ENCODE measurements at places on chromosomes 11 and 22. TPM values are rescaled to one million over a fixed set of nuclear protein-coding genes. Genes with fewer than 3 reads are reported as not detected.

DNA sequence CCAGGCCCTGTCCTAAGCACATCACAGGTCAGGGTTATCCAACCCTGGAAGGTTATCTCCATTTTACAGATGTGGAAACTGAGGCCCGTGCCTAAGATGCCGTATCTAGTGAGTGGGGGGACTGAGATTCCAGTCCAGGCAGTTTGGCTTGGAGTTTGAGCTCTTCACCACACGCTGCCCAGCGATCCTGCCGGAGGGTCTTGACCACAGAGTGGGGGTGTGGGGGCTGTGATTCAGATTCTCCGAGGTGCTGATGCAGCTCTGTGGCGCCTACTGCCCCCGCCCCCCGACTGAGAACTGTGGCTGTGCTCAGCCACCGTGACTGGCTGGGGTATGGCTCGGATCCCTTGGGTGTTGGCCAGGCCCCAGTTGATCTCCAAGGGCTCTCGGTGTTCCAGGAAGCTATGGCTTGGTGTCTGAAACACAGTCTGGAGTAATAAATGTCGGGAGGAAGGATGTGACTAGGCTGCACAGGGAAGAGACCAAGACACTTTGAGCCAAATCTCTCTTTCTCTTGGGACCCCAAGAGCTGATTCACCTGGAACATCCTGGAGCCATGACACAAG lies 60.6 kb upstream of the RASD2 start:
- H3K4me3 ChIP-seq = no peak overlapping the region
- no peaks in the 10 kb centered on the region for H3K36me3 ChIP-seq
- no peak overlapping the region for H3K27ac ChIP-seq
- peaks cover 20% of the 10 kb centered on the region for H3K4me1 ChIP-seq

Gene FGF4
- total RNA-seq = not detected

GRCh38 chr11:126915430-126915829 lies 85.1 kb downstream of the KIRREL3 start:
- no peaks in the 10 kb centered on the region for H3K36me3 ChIP-seq
- H3K4me3 ChIP-seq = no peak overlapping the region
- no peaks in the 10 kb centered on the region for H3K27me3 ChIP-seq
- no peak overlapping the region for H3K27ac ChIP-seq
- no peak for DNase-seq

- no peaks in the 10 kb centered on the region for H3K4me1 ChIP-seq
- no peaks in the 10 kb centered on the region for H3K27me3 ChIP-seq
- no peak overlapping the region for H3K27ac ChIP-seq
- no peak for DNase-seq
These were observed 314.5 kb upstream of the ANO3 start for GRCh38 chr11:26017322-26017860.

Gene SLC22A25
- not detected for total RNA-seq

DNA sequence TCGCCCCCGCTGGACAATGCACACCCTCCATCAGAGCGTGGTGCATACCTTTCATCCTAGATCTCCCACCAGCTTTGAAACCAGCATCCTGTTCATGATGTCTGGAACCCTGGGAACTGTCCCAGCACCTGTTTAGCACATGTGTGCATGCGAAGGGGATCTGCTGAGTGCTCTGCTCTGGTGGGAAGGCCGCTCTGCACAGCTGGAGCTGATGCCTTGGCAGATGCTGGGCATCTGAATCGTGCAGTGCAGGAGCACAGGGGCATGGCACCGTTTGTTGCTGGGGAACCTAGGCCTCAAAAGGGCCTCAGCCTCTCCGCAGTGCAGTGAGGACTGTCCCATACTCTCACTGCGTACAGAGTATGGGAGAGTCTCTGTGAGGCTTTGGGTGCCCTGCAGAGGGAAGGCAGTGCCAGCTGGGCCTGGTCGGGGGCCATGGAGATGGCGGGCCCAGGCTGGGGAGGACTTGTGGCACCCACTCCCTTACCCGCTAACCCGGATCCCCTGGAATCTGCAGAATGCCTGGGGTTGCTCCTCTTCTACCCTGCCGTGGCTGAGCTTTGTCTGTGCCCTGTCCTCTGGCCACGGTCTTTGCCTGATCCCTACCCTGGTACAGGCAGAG lies 72.9 kb upstream of the ATXN10 start:
- no peak for DNase-seq
- H3K27me3 ChIP-seq = no peaks in the 10 kb centered on the region
- H3K4me1 ChIP-seq = peaks cover 9% of the 10 kb centered on the region
- no peak overlapping the region for H3K4me3 ChIP-seq
- H3K36me3 ChIP-seq = no peaks in the 10 kb centered on the region

GRCh38 chr11:20310596-20311394 lies 52.7 kb upstream of the HTATIP2 start:
- H3K27me3 ChIP-seq = peaks cover 13% of the 10 kb centered on the region
- H3K4me1 ChIP-seq = no peaks in the 10 kb centered on the region
- DNase-seq = no peak
- no peak overlapping the region for H3K27ac ChIP-seq
- H3K4me3 ChIP-seq = no peak overlapping the region
- H3K36me3 ChIP-seq = no peaks in the 10 kb centered on the region

GRCh38 chr11:47225552-47226400 lies 11.0 kb downstream of the DDB2 start:
- no peak overlapping the region for H3K27ac ChIP-seq
- no peak overlapping the region for H3K4me3 ChIP-seq
- H3K4me1 ChIP-seq = no peaks in the 10 kb centered on the region

Gene OR51B5
- 120 TPM for total RNA-seq

Gene SHANK3
- total RNA-seq = 0.13 TPM

- no peaks in the 10 kb centered on the region for H3K4me1 ChIP-seq
- H3K36me3 ChIP-seq = peaks cover 72% of the 10 kb centered on the region
- no peaks in the 10 kb centered on the region for H3K27me3 ChIP-seq
- no peak overlapping the region for H3K27ac ChIP-seq
- no peak for DNase-seq
- no peak overlapping the region for H3K4me3 ChIP-seq
These were observed 61.2 kb upstream of the SUSD2 start for GRCh38 chr22:24120044-24120443.

- H3K36me3 ChIP-seq = peaks cover 28% of the 10 kb centered on the region
- peak overlapping the region; percentile 99 for H3K27ac ChIP-seq
- no peak for DNase-seq
These were observed 741 bp upstream of the TALDO1 start for GRCh38 chr11:746289-747157.

DNA sequence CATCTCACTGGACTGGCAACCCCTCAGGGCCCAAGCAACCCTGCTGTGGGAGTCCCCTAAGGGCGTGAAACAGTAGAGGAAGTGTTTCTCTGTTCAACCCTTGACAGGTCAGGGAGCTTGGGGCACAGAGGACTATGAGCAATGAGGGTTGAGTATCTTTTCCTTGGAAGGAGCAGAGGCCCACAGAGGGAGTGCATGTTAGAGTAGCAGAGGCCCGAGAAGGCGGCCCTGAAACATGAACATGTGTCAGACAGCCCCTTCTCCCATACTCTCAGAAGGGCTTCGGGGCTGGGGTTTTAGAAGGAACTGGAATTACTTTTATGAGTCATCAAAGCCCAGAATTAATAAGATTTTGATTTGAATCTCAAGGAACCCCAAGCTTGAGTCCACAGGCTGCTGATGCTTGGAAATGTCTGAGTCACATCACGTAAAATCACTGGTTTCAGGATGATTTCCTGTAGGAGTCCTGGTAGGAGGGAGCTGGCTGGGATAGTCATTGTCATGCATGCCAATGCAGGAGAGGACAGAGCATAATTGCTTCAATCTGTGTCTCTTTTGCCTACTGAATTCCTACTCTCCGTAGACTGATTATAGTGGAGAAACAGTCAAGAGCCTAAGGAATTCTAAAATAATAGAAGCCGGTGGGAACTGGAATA lies 22.6 kb downstream of the C11orf71 start:
- H3K27me3 ChIP-seq = peaks cover 25% of the 10 kb centered on the region
- H3K36me3 ChIP-seq = no peaks in the 10 kb centered on the region
- H3K27ac ChIP-seq = no peak overlapping the region
- H3K4me3 ChIP-seq = no peak overlapping the region

DNA sequence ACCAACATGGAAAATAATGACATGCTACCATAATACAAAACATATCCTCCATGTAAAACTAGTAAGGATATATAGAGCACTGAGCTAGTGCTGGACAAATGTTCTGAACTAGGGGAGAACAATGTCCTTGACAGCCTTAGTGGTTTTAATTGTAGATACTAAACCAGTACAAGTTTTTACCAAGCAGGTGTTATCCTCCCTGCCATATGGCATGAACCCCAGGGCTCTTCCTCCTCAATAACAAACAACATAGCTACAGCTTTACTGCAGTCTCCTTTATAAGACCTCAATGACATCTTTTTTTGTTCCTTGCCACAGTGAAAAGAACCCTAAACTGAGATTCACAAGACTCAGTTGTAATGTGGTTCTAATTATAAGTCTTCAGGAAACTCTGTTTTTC lies 70.2 kb upstream of the GDPD4 start:
- no peaks in the 10 kb centered on the region for H3K27me3 ChIP-seq
- H3K4me3 ChIP-seq = no peak overlapping the region
- DNase-seq = no peak
- H3K27ac ChIP-seq = no peak overlapping the region

Gene MYBPC3
- not detected for total RNA-seq

DNA sequence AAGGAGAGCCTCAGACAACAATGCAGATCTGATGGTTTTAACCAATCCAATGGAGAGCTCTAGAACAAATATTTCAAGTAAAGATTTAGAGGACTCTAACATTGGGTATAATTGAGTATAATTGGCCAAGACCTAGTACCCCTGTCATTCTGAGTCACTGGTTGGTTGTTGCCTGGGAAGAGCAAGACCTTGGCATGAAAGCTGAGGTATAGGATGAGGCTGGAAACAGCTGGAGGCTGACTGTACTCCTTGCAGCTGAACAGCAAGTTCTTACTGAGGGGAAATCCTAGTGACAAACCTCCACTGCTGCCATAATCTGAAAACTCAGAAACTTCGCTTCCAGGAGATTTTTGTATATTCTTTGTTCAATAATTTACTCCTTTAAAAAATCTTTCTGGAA lies 54.3 kb upstream of the MUC15 start:
- no peaks in the 10 kb centered on the region for H3K36me3 ChIP-seq
- H3K27me3 ChIP-seq = no peaks in the 10 kb centered on the region
- no peak overlapping the region for H3K4me3 ChIP-seq
- H3K27ac ChIP-seq = no peak overlapping the region
- DNase-seq = no peak

Gene LRRC56
- total RNA-seq = 3.4 TPM

GRCh38 chr11:117189191-117189940 lies 9.8 kb upstream of the TAGLN start:
- H3K36me3 ChIP-seq = peaks cover 47% of the 10 kb centered on the region
- DNase-seq = no peak
- 0 out of 2 replicates have a peak, but pooled peaks cover 4% of the 10 kb centered on the region for H3K4me1 ChIP-seq

Gene OR52N4
- not detected for total RNA-seq

- peaks cover 56% of the 10 kb centered on the region for H3K4me1 ChIP-seq
- no peaks in the 10 kb centered on the region for H3K27me3 ChIP-seq
- peaks cover 35% of the 10 kb centered on the region for H3K36me3 ChIP-seq
- peak within 1 kb of the TSS; percentile 96 for H3K27ac ChIP-seq
These were observed at the start of gene SAC3D1 for GRCh38 chr11:65040847-65041622. TSS of gene SAC3D1 (plus strand) at chr11:65041210. CDS start at chr11:65041293, 83 bp downstream.

DNA sequence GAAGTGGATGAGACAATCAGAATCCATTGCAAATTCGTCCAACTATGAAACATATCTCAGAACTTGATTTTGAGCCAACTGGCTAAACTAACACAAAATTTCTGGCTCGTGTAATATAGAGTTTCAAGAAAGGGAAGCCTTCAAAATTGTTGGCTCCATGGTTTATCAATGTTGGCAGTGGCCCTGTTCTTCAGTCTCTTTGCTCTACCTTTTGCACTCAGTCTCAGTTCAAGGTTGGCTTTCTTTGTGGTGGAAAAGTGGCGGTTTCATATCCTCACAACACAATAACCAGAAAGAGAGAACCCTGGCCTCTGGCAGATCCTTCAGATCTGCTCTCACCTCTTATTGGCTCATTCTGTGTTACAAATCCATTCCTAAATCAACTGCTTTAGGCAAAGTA lies 473.8 kb upstream of the API5 start:
- no peaks in the 10 kb centered on the region for H3K36me3 ChIP-seq
- no peak for DNase-seq
- H3K4me1 ChIP-seq = no peaks in the 10 kb centered on the region
- no peaks in the 10 kb centered on the region for H3K27me3 ChIP-seq

GRCh38 chr22:37259540-37260029 lies 15.5 kb upstream of the RAC2 start:
- H3K27me3 ChIP-seq = no peaks in the 10 kb centered on the region
- DNase-seq = peak; percentile 45
- H3K27ac ChIP-seq = no peak overlapping the region
- H3K4me1 ChIP-seq = peaks cover 15% of the 10 kb centered on the region
- no peak overlapping the region for H3K4me3 ChIP-seq

Gene FGF3
- not detected for total RNA-seq

DNA sequence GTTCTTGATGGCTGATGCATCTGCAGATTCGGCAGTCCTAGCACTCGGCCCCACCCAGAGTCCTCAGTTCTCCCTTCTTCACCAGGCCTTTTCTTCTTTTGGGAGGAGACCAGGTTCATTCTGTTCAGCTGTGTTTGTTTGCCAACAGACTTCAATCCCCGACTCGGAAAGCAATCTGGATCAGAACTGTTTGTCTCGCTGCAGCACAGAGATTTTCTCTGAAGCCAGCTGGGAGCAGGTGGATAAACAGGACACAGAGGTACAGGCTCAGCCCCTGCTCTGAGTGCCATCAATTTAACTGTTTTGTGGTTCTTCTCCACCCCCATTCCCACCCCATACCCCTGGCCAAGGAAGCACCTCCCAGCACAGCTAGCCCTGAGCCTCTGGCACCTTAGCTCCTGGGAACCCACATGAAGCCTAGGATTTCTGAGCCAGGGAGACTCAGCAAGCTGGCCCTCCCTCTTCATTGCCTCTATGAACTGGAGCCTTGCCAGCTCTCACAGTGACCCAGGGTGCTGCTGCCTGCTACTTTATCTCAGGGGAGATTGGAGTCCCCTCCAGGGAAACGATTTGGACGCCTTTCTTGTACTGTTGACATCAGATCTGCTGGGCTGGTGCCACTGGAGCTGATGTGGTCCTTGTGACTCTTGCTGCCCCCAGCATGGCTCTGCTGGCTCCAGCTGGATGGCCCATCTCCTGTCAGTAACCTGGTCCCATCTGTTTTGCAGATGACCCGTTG lies 58.2 kb upstream of the HORMAD2 start:
- no peak for DNase-seq
- H3K4me1 ChIP-seq = no peaks in the 10 kb centered on the region
- no peak overlapping the region for H3K4me3 ChIP-seq
- H3K36me3 ChIP-seq = peaks cover 63% of the 10 kb centered on the region
- H3K27ac ChIP-seq = no peak overlapping the region

DNA sequence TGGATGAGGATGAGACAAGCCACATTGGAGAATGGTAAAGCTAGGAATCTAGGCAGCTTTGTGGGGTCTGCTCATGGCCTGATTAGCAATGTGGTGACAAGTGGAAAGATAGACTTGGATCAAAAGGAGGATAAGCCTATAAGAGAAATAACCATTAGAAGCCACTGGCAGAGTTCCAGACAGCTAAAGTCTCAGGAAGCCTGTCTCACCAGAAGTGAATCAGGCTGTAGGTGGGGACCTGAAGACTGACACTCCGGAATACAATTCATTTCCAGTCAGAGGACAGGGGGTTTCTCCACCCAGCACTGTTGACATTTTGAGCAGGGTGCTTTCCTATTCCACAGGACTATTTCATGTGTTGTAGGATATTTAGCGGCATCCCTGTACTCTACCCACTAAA lies 129.7 kb downstream of the ARHGAP42 start:
- no peak overlapping the region for H3K27ac ChIP-seq
- H3K4me1 ChIP-seq = no peaks in the 10 kb centered on the region
- DNase-seq = no peak
- H3K27me3 ChIP-seq = no peaks in the 10 kb centered on the region

All from K562 (cell line).